Vagina (tissue), 2 donors: ENCODE measurements at places on chromosomes 2 and 18.

GRCh38 chr2:183232161-183232865, 108.1 kb downstream of the NUP35 start:
- DNase-seq: no peak

GRCh38 chr2:19442731-19443130, 84.3 kb upstream of the OSR1 start:
- DNase-seq: no peak

DNA sequence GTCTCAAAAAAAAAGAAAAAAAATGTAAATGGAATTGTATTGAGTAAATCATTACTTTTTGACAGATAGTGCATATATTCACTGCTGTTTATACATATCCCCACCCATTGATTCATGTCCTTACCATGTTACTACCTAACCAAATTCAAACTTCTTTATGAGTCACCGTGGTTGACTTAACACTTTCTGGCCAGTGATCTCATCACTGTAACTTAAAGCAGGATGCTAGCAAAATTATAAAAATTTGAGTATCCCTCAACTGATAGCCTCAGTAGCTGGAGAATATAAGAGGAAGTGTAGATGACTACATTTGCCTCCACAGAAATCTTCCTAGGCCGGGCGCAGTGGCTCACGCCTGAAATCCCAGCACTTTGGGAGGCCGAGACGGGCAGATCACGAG, 13.4 kb downstream of the CNOT9 start:
- no peak for DNase-seq

DNA sequence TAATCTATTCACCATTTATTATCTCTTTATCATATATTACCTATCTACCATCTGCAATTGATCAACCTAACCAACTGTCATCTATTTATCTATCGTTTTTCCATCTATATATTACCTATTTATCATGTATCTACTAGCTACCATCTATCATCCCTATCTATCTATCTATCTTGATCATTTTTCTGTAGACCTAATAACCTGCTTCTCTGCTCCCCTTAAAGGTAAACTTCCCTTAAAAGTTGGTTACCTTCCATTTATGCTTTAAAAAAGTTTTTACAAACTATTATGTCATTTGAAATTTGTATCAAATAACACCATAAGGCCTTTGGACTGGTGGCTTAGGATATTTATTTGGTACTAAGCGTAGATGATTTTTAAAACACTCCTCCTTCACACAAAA, 47.2 kb downstream of the TMEM18 start:
- DNase-seq: no peak

DNA sequence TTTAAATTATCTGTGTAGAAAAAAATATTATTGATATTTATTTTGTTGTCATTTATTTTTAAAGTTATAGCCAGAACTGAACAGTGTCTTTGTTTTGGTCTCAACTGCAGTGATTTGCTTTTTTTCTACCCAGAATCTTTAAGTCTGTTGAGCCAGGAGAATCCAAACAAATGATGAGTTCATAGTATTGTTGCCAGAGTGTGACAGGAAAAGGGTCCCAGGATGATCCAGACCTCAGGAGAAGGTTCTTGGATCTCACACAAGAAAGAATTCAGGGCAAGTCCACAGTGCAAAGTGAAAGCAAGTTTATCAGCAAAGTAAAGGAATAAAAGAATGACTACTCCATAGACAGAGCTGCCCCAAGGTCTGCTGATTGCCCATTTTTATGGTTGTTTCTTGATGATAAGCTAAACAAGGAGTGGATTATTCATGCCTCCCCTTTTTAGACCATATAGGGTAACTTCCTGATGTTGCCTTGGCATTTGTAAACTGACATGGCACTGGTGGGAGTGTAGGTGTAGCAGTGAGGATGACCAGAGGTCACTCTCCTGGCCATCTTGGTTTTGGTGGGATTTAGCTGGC, 127.1 kb downstream of the AGPS start:
- DNase-seq: no peak

- no peak for DNase-seq
Observed at GRCh38 chr2:51628917-51629316, 597.0 kb upstream of the NRXN1 start.

- DNase-seq: no peak
Observed at GRCh38 chr18:23226391-23226790, 91.1 kb downstream of the CABLES1 start.

- DNase-seq: no peak
Observed at GRCh38 chr2:25972049-25972823, 10.1 kb downstream of the KIF3C start.

- DNase-seq: no peak
Observed at GRCh38 chr2:222296311-222296741, 2.5 kb downstream of the PAX3 start.

DNA sequence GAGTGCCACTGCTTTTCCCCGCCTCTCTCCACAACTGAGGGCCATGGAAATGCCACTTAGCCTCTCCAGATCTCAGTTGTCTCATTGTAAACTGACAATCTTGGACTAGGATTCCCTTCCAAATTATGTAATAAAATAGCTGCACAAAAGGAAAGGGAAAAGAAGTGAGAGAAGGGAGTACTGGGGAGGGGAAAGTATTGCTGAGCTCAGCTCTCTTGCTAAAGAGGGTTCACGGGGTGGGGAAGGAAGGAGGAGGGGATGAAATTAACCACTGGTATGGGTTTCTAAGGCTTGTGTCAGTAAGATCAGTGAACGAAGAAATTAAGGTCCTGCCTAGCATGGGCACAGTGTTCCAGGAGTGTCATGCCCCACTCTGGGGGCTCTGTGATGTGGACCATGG, 417.3 kb downstream of the TGIF1 start:
- no peak for DNase-seq
